ENCODE measurements at places on chromosomes 4 and X.

DNA sequence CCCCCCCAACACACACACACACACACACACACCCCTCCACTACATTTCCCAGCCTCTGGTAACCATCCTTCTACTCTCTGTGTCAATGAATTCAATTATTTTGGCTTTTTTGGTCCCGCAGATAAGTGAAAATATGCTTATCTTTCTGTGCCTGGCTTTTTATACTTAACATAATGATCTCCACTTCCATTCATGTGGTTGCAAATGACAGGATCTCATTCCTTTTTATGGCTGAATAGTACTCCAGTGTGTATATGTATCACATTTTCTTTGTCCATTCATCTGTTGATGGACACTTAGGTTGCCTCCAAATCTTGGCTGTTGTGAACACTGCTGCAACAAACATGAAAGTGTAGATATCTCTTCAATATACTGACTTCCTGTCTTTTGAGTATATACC lies 59.8 kb downstream of the PDLIM5 start:
- no peak for DNase-seq

- DNase-seq: no peak
These were observed 32.9 kb upstream of the ETNPPL start for GRCh38 chr4:108795733-108796132.

DNA sequence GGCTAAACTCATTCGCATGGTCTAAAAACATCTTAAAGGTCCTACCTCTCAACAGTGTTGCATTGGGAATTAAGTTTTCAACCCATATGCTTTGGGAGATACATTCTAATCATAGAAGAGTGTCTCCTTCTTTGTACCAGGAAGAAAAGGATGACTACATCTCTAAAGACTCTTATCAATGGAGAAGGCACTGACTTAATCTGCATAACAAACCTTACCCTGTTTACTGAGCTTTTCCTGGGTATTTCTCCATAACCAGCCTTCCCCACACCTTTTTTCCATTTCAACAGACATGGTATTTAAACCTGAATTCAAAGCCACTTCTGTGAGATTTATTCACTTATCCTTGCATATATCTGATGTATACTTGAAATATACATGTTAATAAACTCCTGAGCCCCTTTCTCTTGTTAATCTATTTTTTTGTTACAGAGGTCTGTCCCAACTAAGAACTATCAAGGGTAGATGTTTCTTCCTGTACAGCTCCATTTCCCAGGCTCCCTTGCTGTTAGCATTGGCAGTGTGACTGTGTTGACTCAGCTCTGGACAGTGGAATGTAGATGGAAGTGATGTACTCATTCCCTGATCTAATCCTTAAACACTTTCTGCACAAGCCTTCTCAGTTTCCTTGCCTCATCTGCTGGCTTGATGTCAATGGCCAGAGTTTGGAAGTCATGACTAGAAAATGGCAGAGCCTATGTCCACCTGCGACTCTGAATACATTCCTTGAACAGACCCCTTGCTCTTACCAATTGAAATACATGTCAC lies 148.9 kb upstream of the CPEB2 start:
- no peak for DNase-seq

- no peak for DNase-seq
These were observed 21.2 kb downstream of the SLC25A5 start for GRCh38 chrX:119489212-119490074.

DNA sequence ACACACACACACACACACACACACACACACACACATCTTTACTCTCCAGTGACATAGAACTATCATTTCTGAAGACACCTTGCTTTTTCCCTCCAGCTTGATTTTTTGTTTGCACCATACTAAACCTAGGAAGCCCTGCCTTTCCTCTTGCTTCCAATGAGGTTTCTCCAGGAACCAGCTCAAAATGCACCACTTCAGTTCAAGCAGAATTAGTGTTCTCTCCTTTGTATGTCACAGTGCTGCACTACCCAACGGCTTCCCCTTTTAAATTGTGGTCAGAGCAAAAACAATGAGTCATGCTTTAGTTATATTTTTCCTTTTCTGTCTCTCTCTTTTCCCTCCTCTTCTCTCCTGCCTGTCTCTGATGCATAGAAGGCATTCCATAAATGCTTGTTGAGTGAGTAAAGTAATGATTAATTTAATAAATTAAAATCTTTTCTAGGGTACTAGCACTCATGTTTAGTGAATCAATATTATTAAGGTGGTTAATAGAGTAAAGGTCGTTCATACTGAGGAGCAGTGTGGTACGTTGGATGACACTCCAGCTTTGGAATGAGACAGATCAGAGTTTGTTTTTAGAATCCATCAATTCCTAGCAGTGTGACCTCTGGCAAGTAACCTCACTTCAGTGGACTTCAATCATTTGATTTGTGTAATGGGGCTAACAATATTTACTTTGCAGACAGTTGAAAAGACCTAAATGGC lies 5.9 kb downstream of the RTL3 start:
- no peak for DNase-seq

DNA sequence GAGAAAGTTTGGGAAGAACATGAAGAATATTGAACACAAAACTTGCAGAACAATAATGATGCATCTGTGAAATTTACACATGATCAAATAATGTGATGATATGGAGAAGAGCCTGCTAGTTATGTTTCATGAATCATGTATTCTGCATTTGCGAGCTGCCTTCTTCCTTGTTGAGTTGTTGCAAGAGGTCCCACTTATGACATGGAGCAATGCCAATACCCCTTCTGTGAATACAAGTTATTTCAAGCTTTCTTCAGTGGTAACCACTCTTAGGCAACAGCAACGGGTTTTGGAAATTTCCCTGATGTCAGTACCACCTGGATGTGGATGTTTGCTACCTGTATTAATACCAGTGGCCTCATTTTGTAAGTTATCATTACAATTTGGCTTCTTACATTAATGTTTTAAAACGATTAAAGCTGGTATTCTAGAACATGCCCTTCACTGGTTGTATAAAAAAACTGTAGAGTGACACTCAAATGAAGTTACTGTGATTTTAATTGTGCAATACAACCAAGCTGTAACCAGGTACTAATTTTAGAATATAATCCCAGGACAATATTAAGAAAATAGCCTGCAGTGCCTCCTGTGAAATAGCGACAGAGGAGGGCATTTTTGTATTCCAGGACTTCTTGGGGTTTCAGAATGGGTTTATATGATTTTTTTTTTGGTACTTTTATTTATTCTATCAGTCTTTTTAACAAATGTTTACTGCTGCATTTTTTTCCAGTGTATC lies 25.3 kb downstream of the IQCM start:
- DNase-seq: no peak

DNA sequence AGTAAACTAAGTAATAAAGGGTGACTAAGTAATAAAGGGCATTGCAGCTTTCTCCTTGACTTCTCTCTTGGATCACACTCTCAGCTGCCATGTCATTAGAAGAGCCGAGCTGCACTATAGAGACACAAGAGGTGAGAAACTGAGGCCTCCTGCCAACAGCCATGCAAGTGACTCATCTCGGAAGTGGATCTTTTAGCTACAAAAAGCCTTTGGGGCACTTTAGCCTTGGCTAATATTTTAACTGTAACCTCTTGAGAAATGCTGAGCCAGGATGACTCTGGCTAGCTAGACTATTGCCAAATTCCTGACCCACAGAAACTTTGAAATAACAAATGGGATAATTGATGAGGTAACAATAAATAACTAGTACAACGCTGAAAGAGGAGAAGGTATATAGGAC lies 1.5 kb upstream of the NEIL3 start:
- no peak for DNase-seq

DNA sequence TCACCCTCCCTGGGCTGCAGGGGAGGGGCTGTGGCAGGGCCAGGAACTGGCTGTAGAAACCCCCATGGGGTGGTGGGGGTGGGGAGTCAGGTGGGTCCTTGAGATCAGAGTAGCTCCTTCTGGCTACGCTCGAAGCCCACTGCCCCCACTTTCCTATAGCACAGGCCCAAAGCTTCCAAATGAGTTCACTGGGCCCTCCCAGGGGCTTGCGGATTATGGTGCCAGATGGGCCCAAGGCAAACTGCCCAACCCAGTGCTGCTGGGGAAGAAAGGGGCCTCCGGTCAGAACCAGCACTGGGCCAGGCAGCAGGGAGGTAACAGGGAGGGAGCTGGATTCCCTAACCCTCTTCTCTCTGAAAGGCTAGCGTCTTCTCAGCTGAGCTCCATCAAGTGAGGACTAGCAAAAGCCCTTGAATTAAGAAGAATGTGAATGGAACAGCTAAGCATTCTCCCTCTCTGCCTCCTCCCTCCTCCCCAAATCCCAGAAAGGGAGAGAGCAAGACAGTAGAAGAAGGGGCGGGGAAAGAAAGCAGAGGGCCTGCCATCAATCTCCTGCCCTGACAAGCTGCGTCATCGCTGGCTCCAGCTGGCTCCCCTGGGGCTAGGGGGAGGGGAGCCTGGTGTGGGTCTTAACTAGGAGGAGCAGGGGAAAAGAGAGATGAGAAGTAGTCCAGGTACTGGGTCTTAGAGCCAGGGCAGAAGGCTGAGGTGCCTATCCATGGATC lies 34.7 kb downstream of the FRMPD3 start:
- no peak for DNase-seq

GRCh38 chrX:1103360-1103759 lies 109.1 kb downstream of the CRLF2 start:
- DNase-seq: no peak

DNA sequence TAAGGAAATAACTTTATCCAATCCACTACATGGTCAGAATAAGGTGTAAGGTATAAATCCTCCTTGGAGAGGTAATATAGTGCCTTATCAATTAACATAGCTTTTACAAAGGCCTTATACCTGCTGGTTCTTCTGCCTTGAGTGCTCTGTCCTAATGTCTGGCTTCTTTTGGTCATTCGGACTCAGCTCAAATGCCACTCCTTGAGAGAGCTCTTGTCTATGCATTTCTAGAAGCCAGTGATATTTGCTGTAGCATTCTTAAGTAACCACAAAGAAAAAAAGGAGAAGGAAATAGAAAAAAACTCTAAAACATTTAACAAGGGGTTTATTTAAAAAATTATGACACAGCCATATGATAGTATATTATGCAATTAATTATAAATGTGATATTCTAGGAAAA lies 444.8 kb upstream of the SLIT2 start:
- DNase-seq: no peak

DNA sequence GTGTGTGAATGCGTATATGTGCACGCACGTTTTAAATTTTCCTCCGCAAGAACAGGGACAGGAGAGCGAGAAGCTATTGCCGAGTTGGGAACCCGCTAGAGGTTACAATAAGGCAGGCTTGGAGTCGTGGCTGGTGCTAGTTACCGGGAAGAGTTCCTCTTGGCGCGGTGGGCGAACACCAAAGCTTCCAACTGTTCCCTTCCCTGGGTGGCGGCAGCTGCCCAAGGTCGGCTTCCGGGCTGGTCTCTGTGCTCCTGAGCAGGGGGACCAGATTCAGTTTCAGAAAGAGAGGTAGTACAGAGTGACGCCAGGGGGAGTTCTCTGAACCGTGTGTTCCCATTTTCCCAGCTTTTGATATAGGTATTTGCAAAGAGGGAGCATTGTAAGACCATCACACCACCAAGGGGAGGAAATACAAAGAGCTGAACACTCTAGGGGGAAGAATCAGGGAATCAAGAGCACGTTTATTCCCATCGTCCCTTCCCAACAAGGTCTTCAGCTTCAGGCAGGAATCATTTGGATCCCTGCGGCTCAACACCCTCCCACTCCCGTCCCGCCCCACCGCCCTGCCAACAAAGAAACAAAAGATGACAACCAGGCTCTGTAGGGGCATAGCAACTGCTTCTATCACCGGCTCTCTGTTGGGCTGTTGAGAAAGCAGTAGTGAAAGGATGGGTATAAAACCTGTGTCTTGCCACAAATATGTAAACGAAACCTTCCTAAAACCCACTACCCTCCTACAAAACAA lies 113.6 kb upstream of the TEX13C start:
- no peak for DNase-seq

GRCh38 chrX:77548751-77549150 lies 101.6 kb downstream of the FGF16 start:
- no peak for DNase-seq

DNA sequence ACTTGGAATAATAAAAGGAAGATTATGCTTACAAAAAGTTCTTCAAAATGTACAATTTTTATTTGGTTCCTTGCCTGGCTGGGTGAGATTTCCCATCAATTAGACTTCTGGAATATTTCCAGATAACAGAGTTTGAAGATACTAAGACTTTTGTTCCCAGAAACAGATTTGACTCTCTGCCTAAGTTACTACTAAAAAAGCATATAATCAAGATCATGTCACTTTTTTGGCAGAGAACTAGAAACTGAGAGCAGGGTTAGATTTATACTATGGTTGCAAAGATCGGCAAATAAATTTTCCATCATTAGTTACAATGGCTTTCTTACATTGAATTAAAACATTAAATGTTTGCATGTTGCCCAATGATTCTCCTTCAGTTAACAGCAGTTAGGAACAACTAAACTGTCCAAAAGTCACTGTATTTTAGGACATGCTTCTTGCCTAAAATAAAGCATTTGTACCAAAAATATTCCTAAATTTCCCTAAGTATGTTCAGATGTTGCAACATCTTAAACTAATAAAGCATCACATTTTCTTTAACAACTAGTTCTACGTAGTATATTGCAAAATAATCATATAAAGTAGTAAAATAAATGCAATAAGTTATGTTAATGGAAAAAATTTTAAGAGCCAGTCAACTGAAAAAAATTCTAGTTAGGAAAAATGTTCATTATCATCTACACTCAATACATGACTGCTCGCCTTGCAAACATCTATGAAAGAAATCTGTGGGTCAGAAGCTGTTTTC lies 73.0 kb downstream of the SEC24D start:
- no peak for DNase-seq

- DNase-seq: no peak
These were observed 37.3 kb upstream of the PRSS12 start for GRCh38 chr4:118390121-118390520.

DNA sequence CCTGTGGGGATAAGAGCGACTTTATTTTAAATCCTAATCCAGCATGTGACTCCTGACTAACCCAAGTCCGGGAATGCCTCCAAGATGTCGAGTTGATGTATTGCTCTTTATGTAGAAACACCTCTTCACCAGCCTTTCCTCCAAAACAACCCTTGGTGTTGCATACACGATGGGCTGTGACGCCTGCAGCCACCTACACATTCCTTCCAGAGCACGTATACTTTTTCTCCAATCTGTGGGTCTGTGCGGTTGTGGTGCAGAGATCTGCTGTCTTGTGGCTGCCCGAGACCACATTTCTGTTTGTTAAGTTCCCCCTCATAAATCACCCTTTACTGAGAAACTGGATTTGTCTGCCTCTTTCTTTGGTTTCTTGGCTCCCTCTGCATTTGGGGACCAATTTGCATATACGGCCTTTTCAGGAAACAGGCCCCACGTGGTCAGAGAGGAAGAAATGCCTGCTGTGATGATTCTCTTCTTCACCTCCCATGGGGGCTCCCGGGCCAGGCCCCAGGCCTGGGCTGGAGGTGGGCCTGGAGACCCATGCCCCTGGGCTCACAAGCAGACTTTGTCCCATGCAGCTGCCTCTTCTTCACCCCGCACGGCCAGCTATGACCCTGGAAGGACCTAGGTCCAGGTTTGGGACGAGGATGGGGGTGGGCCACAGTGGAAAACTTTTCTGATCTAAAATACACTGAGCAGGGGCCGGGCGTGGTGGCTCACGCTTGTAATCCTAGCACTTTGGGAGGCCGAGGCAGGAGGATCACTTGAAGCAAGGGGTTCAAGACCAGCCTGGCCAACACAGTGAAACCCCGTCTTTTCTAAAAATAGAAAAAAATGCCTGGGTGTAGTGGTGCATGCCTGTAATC lies 21.4 kb upstream of the AFAP1 start:
- DNase-seq: no peak

GRCh38 chrX:93711076-93711475 lies 37.1 kb downstream of the FAM133A start:
- no peak for DNase-seq

GRCh38 chr4:143404555-143404954 lies 67.9 kb downstream of the GAB1 start:
- no peak for DNase-seq

- DNase-seq: no peak
These were observed 315.8 kb upstream of the TEX13C start for GRCh38 chrX:125003746-125004446.
